ENCODE measurements at places on chromosomes 3 and 15.

- no peak overlapping the region for H3K27ac ChIP-seq
- no peaks in the 10 kb centered on the region for H3K27me3 ChIP-seq
- no peaks in the 10 kb centered on the region for H3K36me3 ChIP-seq
- no peak overlapping the region for H3K4me3 ChIP-seq
- peaks cover 31% of the 10 kb centered on the region for H3K4me1 ChIP-seq
- no peak for DNase-seq
Measured at GRCh38 chr15:52083603-52084002, 29.0 kb downstream of the BCL2L10 start.

- peaks cover 7% of the 10 kb centered on the region for H3K27me3 ChIP-seq
- no peaks in the 10 kb centered on the region for H3K36me3 ChIP-seq
- no peaks in the 10 kb centered on the region for H3K4me1 ChIP-seq
- H3K4me3 ChIP-seq, result no peak overlapping the region
- no peak for DNase-seq
- H3K27ac ChIP-seq, result no peak overlapping the region
Measured at GRCh38 chr3:17972959-17973906, 230.8 kb upstream of the TBC1D5 start.

DNA sequence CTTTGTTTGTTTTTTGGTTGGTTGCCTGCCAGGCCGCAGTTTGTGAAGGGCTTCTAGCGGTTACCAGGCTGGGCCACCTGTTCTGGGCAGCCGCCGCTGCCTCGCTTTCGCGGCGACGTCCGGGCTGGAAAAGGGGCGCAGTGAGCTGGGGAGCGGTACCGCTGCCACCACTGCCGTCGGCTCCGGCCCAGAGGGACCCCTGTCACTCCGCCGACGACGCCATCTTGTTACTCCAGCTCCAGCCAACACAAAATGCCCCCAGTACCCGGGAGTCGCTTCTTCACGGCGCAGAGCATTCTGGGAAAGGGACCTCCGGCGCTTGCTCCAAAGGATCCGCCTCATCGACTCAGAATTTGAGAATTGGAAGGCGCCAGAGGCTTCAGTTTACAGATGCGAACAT lies 238.8 kb downstream of the CDIN1 start:
- no peak overlapping the region for H3K4me3 ChIP-seq
- H3K27me3 ChIP-seq, result no peaks in the 10 kb centered on the region
- no peak overlapping the region for H3K27ac ChIP-seq
- no peak for DNase-seq

DNA sequence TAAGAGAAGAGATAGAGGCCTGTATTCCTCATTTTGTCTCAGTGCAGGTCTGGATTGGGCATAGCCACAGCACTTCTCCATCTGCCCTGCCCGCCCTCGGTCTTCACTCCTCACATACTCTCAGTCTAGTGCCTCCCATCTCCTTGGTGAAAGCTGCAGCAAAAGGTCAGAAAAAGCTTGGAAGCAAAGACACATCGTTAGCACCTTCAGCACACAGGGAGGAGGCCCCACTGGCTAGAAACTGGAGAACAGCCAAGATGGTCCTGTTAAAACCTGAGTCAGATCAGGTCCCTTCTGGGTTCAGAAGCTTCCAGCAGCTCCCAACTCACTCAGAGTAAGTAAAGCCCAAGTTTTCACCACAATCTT lies 1.6 kb upstream of the KLF15 start:
- peaks cover 8% of the 10 kb centered on the region for H3K4me1 ChIP-seq
- no peak overlapping the region for H3K27ac ChIP-seq
- no peak for DNase-seq
- H3K27me3 ChIP-seq, result peaks cover 46% of the 10 kb centered on the region
- H3K36me3 ChIP-seq, result peaks cover 1% of the 10 kb centered on the region

- peak overlapping the region; percentile 48 for H3K27ac ChIP-seq
- peak overlapping the region; percentile 5 for H3K4me3 ChIP-seq
- DNase-seq, result no peak
- peaks cover 27% of the 10 kb centered on the region for H3K36me3 ChIP-seq
- peaks cover 29% of the 10 kb centered on the region for H3K4me1 ChIP-seq
- H3K27me3 ChIP-seq, result no peaks in the 10 kb centered on the region
Measured at GRCh38 chr15:75620058-75620820, 5.3 kb downstream of the SNUPN start.

DNA sequence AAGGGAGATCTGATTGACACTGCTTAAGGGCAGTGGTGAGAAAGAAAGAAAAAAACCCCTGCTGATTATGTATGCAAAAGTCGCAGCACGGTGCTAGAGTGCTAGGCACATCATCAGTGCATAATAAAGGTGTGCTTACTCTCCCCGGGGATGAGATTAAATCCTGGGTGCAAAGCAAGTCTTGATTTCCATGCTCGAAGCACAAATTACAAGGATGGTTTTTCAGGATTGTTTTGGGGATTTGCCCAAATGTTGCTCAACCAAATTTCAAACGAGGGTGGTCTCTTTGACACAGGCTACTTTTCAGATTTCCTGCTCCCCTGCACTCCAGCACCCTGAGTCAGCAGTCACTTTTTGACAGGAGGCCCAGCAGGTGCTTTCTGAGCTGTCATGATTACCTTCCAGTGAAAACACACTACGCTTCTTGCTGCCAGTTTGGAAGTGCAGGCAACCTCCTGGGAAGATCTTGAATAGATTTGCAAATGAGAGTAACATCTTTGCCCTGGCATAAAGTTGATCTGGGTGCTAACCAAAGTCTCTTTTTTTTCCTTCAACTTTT lies 167.5 kb upstream of the TRIM42 start:
- peaks cover 8% of the 10 kb centered on the region for H3K27me3 ChIP-seq
- no peak overlapping the region for H3K27ac ChIP-seq

- H3K27ac ChIP-seq, result peak overlapping the region; percentile 24
- no peaks in the 10 kb centered on the region for H3K27me3 ChIP-seq
- H3K4me3 ChIP-seq, result no peak overlapping the region
- peaks cover 46% of the 10 kb centered on the region for H3K4me1 ChIP-seq
- DNase-seq, result no peak
Measured at GRCh38 chr3:48501196-48501595, 2.8 kb downstream of the SHISA5 start.
